Suppressor macrophage (primary cell): ENCODE measurements at places on chromosomes 5 and 9.

- no peak for DNase-seq
Measured at GRCh38 chr5:132629230-132629944, 28.6 kb upstream of the IL13 start.

DNA sequence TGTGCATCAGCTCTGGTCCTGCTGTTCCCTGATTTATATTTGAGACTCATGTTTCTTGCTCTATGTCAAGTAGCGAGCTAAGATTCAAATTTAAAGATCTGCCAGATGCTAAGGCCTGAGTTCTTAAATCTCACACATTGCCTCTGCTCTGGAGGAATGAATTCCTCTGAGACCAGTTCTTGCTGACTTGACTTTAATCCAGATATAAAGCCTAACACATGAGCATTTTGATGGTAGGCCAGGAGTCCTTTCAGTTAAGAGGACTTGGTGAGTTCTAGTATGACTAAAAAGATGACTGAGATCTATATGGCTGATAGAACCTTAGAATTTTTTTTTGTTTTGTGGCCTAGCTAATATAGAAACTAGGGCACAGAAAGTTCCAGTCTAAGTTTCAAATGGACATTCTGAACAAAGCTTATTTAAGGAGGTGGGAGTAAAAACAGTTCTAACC, 1.3 kb upstream of the INIP start:
- no peak for DNase-seq

- DNase-seq, result no peak
Measured at GRCh38 chr5:8683496-8683895, 814.5 kb downstream of the MTRR start.

GRCh38 chr9:14936491-14936890, 26.3 kb upstream of the FREM1 start:
- no peak for DNase-seq

DNA sequence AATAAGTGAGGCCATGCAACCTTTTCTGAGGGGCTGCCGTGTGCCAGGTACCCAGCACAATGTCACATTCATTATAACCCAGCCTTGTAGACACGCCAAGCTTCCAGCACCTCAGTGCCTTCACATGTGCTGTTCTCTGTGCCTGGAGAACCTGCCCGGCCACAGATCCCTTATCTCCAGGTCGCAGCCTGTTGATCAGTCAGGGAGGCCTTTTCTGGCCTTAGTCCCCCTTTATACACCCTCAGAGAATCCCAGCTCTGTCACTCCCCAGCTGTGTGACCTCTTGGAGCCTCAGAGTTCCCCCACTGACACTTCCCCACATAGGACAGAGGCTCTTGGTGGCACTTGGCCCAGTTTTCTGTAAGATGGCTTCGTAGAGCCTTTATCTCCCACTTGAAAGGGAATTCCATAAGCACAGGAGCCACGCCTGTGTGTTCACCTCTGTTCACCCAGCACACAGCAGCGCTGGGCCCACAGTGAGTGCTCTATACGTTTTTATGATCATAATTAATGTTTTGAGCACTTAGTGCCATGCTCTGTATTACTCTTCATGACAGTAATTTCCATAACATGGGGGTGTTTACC, 38.7 kb downstream of the NEURL1B start:
- DNase-seq, result no peak

DNA sequence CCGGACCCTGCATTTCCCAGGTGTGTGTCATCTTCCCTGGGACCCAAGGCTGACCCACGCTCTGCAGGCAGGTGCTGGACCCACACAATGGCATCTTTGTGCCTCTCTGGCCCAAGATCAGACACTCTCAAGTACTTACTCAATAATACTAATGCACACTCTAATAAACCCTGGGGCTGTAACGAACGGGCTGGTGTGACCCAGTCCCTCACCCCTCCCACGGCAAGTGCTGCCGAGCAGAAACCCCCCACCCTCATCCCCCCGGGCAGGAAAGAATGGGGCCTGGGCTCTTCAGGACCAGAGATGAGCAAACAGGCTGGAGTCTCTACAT, 1.1 kb upstream of the OBP2B start:
- no peak for DNase-seq

DNA sequence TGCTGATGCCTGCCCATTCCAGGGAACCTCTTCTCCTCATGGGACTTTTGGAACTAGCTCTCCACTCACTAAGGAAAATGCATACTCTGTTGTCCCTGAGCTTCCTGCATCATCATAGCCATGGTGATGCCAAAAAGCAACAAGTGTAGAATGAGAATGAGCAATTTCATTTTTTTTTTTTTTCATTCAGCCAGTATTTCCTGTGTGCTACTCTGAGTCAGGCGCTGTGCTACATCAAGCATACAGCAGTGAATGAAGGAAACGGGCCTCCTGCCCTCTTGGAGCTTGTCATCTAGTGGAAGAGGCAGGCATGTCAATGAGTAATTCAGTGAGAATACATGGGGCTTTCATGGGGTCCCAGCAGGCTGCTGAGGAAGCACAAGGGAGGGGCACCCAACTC, 483.1 kb downstream of the BNC2 start:
- no peak for DNase-seq

DNA sequence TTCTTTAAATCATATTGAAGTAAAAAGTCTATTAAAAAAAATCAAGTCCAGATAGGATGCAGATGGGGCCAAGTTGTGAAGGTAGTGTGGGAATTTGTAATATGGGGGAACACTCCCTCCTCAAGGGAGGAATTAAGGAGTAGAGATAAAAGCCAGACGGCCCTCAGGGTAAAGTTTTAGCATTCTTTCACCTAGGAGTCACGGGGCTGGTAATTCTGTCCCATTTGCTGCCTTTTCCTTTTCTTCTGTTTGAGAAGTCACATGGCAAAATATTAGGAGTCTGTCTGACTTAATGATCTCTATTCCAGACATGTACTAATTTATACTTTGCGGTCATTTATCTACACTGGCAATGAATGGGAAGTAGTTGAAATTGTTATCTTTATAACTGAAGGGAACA, 61.9 kb downstream of the SNX24 start:
- no peak for DNase-seq

DNA sequence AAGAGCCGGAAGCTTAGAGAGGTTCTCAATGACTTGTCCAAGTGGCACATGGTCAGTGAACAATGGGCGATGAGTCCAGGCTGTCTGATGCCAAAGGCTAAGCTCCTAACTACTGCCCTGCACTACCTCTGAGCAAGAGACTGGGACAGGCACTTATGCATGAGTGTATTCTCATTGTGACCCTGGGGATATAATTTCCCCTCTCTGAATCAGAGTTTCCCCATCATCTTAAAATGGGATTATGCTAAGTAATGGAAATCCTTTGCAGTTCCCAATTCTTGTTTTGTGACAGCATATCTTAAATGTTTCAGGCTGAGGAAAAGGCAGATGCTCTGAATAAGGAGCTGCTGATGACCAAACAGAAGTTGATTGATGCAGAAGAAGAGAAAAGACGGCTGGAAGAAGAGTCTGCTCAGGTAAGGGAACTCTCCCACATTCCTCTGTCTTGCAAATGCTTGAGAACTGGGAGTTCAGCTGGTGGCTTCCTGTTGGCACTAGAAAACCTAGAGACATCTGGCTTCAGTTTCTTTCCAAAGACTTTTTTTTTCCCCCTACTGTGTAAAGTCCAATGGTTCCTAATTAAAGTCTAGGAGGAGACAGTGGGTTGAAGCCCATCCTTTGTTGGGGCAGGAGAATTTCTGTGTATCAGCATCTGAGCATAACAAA, 64.1 kb downstream of the GPR21 start:
- DNase-seq, result no peak

DNA sequence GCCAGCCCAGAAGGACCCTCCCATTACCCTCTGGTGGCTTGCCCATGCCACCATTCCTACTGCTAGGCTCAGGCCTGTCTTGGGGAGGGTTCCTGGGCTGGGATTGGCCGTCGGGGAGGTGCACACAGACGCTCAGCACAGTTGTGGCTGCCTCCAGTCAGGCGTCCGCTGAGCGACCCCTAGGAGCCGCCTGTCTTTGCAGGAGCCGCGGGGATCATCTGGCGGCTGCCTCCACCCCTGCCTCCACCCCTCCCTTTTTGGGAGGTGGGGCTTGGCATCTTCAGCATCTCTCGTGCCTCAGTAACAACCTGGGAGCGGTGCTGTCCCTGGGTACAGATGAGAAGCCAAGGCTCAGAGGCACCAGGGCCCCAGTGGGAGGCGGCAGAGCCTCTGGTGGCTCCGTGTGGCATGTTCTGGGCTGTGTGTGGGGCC, 39.6 kb downstream of the RXRA start:
- no peak for DNase-seq

GRCh38 chr5:6378766-6379103, 388 bp upstream of the MED10 start:
- DNase-seq, result no peak

- no peak for DNase-seq
Measured at GRCh38 chr9:124248960-124249359, 8.8 kb upstream of the NEK6 start.

DNA sequence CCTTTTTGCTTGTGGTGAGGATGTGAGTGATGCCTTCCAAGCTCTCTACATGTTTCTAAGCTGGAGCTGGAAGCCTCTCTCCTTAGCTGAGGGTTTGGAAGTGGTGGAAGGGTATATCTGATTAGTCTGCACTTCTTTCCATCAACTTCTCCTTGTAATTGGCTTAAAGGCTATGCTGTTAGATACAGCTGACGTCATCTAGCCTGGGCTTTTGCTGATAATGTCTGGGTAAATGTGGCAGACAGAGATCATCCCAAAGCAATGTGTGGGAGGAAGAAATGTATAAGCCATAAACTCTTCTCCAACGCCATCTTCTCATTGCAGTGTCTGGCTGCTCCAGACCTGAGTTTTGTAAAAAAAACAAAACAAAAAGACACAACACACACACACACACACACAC, 29.3 kb downstream of the ZNF354C start:
- no peak for DNase-seq

DNA sequence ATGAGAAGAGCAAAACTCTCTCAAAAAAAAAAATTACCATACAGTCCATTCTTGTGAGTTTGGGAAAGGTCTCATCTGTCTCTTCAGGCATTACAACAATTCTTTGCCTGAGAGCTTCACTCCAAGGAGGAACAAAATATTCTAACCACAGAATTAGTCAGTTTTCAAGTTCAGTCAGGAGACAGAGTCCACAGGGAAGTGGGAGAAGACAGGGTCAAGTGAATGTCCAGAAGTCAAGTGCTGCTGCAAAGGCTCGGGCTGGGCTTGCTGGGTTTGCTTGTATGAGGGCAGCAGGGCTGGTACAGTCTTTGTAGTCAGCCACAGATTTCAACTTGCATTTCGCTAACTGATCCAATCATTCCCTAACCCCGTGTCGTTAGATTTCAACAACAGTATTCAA, 17.6 kb upstream of the HEXB start:
- peak; percentile 83 for DNase-seq

- DNase-seq, result no peak
Measured at GRCh38 chr5:101067429-101067828, 164.3 kb upstream of the ST8SIA4 start.

DNA sequence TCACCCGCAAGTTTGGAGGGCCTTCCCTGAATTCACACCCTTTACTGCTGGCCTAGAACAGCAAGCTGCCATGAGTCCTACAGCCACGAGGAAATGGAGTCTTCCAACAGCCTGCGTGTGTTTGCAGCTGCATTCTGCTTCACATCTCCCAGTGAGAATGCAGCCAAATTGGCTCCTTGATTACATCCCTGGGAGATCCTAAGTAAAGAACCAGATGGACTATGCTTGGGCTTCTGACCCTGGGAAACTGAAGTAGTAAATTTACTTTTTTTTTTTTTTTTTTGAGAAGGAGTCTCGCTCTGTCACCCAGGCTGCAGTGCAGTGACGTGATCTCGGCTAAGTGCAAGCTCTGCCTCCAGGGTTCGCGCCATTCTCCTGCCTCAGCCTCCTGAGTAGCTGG, 617.0 kb upstream of the CDH18 start:
- DNase-seq, result no peak

DNA sequence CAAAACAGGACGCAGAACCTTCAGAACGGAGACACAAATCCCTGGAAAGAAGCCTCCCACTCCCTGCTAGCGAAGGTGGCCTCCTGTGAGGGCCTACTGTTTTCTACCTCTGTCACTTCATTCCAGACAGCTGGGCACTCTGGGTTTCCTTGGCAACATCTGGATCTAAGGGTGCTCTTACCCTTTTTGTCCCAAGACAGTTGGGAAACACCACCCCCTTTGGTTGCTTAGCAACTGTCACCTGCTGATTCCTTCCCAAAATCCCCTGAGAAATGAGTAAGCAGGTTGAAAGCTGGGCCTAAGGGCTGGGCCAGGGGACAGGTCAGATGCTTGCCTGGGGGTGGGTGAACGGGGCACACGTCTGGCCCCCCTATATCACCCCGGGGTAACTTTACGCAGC, 29.4 kb downstream of the NANS start:
- DNase-seq, result peak; percentile 16

DNA sequence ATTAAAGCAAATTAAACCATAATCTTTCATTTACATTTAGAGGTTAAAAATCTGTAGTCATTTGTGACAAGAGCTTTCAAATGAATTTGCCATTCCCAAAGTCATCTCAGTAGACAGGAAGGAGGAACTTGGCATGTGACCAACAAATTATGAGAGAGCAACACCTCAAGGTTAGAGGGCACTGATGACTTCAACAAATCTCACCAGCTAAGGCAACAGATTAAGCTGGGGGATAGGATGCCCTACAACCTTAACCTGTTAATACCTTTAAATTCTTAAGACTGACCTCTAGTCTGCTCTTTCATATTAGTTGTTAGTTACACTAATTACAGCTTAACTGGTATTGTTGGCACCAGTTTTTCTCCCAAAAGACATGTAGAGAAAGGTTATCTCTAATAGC, 18.4 kb downstream of the POU5F2 start:
- peak; percentile 35 for DNase-seq

GRCh38 chr5:11384441-11385250, 519.6 kb downstream of the CTNND2 start:
- DNase-seq, result peak; percentile 6

GRCh38 chr9:33781736-33782135, 13.6 kb upstream of the PRSS3 start:
- DNase-seq, result no peak

DNA sequence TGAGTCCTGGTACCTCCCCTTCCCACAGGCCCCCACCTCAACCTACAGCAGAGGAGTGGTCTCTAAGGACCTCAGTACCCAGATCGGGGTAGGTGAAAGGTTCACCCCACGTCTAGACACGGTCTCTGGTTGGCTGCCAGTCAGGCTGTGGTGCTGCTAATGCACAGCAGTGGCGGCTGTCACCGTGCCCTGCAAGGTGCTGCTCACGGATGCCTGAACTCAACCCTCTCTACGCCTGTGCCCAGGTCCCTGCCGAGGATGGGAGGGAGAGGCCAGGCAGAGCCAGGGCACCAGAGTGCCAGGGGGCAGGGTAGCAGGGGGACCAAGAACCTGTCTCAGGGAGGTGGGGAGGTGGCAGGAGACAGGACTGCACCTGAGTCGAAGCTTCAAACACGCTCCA, 14.3 kb downstream of the IER5L start:
- no peak for DNase-seq

DNA sequence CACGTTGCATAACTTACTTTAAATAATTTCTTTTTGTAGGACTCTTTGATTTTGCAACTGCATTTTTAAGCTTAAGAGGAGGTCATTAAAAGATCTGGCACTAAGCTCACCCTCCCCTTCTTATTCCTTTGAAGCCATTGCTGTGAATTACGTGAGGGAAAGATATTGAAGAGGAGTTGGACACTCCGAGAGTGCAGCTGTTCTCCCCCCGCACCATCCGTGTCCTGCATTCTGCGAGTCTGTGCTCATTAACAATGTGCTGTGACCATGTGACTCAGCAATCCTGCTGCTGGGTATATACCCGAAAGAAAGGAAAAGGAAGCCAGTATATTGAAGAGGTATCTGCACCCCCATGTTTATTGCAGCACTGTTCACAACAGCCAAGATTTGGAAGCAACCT, 40.0 kb downstream of the NXNL2 start:
- no peak for DNase-seq
